ENCODE measurements at places on chromosomes 3 and 15. TPM values are rescaled to one million over a fixed set of nuclear protein-coding genes. Genes with fewer than 3 reads are reported as not detected.

Gene POLR2H
- 44.3 TPM for total RNA-seq

Gene POPDC2
- total RNA-seq = 5.5 TPM

Gene GPR149
- total RNA-seq = not detected

Gene CDHR4
- not detected for total RNA-seq

Gene BCL2A1
- 8.2 TPM for total RNA-seq

Measured in skin of body (tissue), 3 donors.